ENCODE measurements at places on chromosomes 5 and 9.

DNA sequence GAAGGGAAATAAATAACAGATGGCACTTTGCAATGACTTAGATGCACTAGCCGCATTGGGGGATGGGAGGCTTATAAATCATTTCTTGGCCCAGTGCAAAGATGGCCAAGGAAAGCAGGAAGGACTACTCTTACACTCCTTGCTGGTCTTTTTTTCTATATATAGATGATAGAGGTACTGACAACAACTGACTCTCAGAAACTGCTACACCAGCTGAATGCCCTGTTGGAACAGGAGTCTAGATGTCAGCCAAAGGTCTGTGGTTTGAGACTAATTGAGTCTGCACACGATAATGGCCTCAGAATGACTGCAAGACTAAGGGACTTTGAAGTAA is 1.7 kb downstream of the CCNG1 start:
- DNase-seq: no peak

- no peak for DNase-seq
Observed at GRCh38 chr5:119404033-119404432, 48.2 kb downstream of the TNFAIP8 start.

DNA sequence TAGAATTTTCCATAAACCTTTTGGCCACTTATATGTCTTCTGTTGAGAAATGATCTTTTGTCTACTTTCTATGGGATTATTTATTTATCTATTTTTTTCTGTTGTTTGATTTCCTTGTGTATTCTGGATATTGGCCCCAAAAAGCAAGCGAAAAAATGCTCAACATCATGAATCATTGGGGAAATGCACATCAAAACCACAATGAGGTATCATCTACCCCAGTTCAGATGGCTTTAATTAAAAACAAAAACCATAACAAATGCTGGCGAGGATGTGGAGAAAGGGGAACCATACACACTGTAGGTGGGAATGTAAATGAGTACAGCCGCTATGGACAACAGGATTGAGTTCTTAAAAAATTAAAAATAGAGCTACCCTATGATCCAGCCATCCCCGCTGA is 125.0 kb upstream of the LPCAT1 start:
- no peak for DNase-seq

GRCh38 chr9:70110194-70111041 is 66.8 kb downstream of the MAMDC2 start:
- DNase-seq: no peak

GRCh38 chr5:177294632-177295031 is 8.9 kb downstream of the RAB24 start:
- peak; percentile 17 for DNase-seq

DNA sequence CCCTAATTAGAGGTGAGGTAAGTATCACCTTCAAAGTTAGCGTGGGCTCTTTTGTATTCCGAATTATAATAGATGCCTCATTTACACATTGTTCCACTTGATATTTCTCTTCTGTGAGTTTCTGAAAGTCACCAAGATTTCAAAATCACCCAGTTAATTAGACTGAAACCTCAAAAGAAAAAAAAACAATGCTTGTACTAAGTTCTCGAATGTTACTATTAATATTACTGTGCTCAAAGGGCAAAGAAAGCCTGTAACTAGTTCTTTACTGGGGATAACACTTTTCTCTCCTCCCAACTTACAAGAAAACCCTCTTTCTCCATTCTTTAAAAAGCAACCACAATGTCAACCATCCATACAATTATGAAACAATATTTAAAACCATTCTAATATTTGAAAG is 98.5 kb downstream of the STRBP start:
- no peak for DNase-seq

DNA sequence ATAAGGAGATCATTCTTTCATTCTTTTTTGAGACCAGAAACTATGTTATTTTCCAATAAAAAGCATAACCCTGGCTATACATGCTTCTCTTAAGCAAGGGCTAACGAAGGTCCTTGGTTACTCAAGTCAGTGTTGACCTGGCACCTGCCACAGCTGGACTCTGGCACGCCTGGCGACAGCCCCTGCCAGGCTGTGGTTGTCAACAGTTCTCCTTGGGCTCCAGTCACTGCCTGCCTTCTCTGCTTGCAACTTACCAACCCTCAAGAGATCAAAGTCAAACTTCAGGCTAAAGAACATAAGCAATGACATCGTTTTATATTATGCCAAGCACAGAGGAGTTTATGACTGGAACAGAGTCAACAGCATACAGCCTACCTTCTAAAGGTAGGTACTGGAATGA is 61.4 kb upstream of the TBC1D9B start:
- DNase-seq: no peak

DNA sequence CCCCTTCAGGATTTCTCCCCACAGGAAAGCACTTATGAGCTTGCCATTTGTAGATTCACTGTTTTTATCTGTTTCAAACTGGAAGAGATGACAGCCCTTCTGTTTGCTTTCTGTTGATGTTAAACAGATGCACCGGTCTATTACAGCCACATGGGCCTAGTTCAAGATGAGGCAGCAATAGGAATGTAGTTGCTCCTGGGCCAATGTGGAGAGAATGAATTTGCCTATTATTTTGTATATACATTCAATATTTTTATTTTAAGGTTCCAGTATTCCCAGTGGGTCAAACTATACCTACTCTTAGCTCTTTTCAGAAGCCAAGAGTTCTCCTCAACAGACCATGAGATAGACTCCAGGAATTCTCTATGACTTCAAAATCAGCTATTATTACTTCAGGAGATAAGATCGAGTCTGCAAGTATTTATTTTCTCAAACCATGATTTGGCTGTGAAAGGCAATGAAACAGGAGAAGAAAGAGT is 461.6 kb downstream of the RASEF start:
- no peak for DNase-seq

- DNase-seq: no peak
Observed at GRCh38 chr5:171499611-171500010, 80.2 kb downstream of the FGF18 start.

DNA sequence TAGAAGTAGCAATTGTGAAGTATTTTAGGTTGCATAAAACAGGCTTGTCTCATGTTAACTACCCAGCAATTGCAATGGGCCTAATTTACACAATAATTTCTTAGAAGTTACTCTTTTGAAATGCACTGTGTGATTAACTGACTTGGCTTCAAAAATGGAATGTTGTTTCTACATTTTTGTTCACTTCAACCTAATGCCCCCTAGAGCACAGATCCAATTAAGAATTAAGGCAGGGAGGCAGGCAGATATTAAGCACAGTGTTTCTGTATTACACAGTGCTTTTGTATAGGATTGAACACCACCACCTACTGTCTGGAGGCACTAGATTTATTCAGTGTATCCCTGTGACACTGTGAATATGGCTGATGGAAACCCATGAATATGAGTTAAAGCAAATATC is 302.1 kb downstream of the FBXL17 start:
- DNase-seq: no peak

- DNase-seq: no peak
Observed at GRCh38 chr5:108257996-108258395, 123.9 kb downstream of the FBXL17 start.

- DNase-seq: no peak
Observed at GRCh38 chr5:11378461-11378860, 525.8 kb downstream of the CTNND2 start.

DNA sequence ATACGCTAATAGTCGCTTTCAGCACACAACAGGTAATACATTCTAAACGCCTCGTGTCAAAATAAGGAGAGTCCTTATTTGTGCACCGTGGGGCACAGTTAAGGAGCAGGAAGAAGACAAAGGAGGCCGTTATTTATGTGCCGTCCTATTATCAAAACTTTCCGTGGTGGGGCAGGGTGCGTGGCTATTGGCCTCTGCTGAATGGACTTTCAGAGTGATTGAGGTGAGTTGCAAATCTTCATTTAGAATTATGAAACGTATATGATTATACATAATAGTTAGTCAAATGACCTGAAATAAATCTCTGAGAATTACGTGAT is 833 bp downstream of the C5orf24 start:
- DNase-seq: no peak

GRCh38 chr5:129691220-129691619 is 56.7 kb upstream of the MINAR2 start:
- DNase-seq: no peak

- DNase-seq: peak; percentile 100
Observed at GRCh38 chr9:34458013-34458958, at the start of the genes DNAI1 and FAM219A. Gene DNAI1 (plus strand): TSS chr9:34458805. CDS start chr9:34459006, 201 bp downstream. Gene FAM219A (minus strand): TSS chr9:34458570. CDS start chr9:34458263, 307 bp downstream.

- no peak for DNase-seq
Observed at GRCh38 chr5:174448662-174449061, 275.7 kb upstream of the MSX2 start.

DNA sequence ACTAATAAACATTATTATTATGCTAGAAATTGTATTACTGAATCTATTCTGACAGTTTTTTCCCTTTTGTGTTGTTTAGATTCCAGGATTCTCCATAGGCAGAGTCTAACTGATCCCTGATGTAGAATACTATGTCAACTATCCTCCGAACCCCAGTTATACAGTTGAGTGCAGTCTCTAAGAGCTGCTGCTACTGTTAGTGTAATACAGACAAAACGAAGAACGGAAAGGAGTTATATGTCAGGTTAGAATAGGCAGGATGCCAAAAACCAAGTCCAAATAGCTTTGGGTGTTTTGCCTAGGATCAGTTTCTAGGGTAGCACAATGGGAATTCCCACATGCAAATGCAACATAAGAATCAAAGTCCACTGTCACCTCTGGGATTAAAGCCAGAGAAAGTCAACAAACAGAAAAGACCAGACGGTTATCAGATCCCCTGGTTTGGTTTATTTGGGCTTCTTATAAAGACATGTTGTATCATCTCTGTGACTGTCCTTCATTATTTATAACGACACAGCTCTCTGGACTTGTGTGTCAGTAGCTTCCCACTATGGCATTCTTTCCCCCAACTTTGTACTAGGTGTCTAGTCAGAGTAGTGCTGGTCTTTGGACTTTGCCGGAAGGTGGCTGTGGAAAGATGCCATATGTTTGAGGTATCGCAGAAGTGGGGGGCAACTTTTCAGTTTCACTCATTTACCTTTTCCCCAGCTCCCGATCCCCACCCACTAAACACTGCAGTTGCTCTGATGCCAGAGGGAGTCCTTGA is 14.9 kb upstream of the TMEM38B start:
- DNase-seq: no peak

DNA sequence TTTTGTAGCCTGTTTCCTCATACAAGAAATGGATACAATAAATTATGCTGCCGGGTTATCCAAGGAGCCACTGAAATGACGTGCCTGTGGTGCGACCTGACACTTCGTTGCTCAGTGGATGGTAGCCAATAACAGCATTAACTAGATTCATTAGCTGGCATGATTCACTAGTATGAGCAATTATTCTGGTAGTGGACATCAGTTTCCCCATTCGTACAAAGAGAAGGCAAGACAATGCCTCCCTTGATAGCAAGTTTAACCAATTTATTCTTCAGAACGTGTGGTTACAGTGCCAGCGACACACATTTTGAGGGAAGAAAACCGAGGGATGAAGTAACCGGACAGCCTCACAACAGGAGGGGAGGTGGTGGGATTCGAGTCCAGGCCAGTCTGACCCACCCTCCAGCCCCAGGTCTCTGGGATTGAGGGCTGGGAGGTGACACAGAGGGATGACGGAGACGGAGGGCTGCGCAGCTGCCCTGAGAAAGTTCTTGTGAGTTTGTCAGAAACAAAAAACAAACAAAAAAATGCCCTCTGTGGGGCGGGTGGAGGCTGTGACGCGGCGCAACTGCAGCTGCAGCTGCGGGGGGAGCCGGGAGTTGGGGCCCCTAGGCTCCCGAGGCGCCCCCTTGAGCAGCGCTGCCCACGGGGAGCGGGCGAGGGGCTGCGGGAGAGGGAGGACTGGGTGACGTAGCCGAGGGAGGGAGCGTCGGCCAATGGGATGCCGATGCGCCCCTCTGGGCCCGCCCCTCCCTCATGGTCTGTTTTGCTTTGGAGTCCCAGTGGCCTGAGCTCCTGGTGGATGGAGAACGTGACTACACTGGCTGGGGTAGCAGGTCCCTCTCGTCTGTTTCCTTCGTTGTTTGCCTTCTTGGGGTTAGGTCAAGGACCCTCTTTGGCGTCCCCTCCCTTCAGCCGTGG is 10.9 kb downstream of the LHX2 start:
- no peak for DNase-seq
